ENCODE measurements at places on chromosomes 7 and 10. TPM values are rescaled to one million over a fixed set of nuclear protein-coding genes. Genes with fewer than 3 reads are reported as not detected.

DNA sequence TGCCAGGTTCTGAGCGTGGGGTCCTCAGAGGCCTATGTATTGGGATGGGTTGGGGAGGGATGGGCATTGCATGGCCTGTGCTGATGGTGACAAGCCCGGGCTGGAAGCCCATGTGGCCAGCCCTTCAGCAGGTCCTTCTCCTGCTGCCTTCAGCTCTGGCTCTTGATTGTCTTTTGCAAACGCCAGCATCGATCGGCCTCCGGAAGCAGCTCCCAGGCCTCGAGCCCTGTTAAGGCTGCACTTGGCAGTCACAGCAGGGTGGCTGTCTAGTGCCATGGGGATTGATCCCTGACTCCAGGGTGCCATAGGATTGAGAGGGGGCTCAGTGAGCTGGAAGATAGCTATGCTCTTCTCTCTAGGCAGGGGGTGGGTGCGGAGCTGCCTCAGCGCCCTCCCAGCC, 51.4 kb downstream of the CDH23 start:
- DNase-seq = no peak

DNA sequence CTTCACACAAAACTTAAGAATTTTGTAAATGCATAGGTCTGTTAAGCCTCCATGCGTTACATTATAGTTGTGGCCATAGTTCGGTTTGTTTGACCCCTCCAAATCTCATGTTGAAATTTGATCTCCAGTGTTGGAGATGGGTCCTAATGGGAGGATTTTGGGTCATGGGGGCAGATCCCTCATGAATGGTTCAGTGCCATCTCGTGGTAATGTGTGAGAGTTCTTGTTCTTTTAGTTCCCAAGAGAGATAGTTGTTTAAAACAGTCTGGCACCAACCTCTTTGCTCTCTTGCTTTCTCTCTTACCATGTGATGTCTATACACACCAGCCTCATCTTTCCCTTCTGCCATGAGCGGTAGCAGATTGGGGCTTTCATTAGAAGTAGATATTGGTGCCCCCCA, 264.3 kb downstream of the TCF7L2 start:
- DNase-seq = no peak

- DNase-seq = no peak
These were observed 913 bp downstream of the ADCYAP1R1 start for GRCh38 chr7:31052841-31053601.

Gene SRRT
- 42.4 TPM for polyA plus RNA-seq
